ENCODE measurements at places on chromosomes 2 and 18.

DNA sequence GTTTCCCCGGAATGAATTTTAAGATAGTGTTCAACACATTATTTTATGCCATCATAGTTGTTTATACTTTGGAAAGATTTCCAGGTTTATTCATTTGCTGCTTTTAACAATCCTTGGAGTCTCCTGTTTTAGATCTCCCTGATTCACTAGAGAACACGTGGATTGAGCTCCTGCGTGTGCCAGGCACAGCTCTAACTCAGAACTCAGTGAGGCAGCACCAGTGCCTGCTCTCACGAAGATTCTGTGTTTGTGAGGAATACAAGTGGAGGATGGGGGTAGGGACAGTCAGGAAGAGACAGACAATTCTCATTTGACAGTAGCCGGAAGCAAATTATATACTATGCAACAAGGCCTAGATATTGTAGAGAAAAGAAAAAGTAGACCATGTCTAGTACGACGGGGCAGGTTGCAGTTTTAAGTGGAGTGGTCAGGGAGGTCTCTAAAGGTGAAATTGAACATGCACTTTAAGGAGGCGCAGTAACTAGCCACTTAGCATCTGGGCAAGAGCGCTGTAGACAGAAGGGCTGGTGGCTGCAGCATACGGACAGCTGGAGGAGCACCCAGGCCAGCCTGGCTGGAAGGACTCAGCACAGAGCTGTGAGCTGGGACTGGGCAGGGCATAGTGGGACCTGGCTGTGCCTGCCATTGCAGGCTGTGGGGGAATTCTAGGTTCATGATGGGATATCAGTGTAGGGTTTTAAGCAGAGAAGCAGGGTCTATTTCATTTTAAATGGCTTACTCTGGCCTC, 24.3 kb downstream of the RNF144A start:
- DNase-seq, result no peak

- DNase-seq, result no peak
Observed at GRCh38 chr2:41475959-41476358, 571.9 kb upstream of the PKDCC start.

GRCh38 chr2:2571301-2572150, 240.5 kb upstream of the MYT1L start:
- DNase-seq, result no peak

DNA sequence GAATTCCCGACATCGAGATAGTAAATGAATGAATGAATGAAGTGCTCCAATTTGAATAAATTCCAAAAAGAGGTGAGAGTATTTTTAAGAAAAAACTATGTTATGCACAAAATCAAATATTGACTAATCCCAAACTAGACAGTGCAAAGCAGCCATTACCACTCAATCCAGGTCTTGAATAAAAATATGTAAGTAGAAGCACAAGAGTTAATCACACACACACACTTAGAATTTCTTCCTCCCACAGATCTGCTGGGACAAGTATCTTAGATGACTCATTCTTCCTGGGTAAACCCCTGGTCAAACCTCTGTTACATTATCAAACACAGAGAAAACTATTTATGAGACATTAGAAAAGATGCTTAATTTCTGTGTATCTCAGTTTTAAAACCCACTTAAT, 102.0 kb downstream of the PLA2R1 start:
- DNase-seq, result no peak

DNA sequence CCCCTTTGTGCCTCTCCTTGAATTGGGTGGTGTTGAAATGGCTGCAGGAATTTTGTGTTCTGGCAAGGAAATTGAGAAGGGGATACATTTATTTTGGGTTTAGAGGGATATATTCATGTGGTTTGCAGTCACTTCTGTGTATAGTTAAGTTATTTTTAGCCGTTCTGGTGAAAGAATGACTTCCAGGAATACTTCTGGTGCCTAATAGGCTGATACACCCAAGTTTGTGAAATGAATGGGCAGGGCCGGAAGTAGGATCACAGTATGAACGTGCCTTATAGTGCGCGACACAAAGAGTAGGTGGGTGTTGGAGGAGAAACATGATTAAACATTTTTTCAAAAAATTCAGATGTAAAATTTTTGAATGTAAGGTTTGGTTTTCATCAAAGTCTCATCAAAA, 168.6 kb upstream of the ATP5MC3 start:
- no peak for DNase-seq

- DNase-seq, result no peak
Observed at GRCh38 chr18:12245793-12246135, 8.4 kb upstream of the CIDEA start.

GRCh38 chr18:9290156-9290555, 44.4 kb upstream of the TWSG1 start:
- no peak for DNase-seq

GRCh38 chr2:225616848-225617247, 217.3 kb downstream of the NYAP2 start:
- DNase-seq, result no peak

DNA sequence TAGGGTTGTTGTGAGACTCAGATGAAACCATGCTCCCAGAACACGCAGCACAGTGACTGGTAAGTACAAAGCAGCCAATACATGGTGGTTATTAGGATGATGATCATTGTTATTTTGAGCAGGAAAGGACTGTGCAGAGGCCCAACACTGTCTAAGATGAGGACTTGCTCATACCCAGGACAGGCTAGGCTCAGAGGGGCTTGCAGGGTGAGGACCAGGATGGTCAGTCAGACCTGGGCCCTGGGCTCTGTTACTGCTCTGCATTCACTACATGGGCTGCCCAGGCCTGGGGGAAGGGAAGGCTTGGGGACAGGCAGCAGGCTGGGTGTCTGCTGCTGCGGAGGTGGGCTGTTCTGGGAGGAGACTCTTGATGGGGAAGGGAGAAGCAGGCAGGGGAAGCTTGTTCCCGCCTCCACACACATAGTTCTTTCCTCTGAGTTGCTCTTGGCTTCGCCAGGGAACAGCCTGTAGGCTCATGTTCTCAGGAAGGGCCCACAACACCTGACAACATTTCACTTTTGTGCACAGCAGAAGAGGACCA, 17.5 kb downstream of the CAPN13 start:
- no peak for DNase-seq

All from stimulated activated CD8-positive, alpha-beta memory T cell treated with anti-CD3 and anti-CD28 coated beads, Interleukin-4, amount 100 ng/mL, for 1 hour (primary cell).